Small intestine (tissue), 16 donors: ENCODE measurements at places on chromosomes 7 and 10.
A peak's percentile ranks its signal among the peaks of the same experiment; 100 is the strongest.

GRCh38 chr7:69162931-69163670 lies 435.2 kb upstream of the AUTS2 start:
- no peak for DNase-seq

- DNase-seq = no peak
These were observed 25.4 kb downstream of the PDGFA start for GRCh38 chr7:494259-494687.

- DNase-seq = no peak
These were observed 79.6 kb downstream of the HGF start for GRCh38 chr7:81690251-81690650.

DNA sequence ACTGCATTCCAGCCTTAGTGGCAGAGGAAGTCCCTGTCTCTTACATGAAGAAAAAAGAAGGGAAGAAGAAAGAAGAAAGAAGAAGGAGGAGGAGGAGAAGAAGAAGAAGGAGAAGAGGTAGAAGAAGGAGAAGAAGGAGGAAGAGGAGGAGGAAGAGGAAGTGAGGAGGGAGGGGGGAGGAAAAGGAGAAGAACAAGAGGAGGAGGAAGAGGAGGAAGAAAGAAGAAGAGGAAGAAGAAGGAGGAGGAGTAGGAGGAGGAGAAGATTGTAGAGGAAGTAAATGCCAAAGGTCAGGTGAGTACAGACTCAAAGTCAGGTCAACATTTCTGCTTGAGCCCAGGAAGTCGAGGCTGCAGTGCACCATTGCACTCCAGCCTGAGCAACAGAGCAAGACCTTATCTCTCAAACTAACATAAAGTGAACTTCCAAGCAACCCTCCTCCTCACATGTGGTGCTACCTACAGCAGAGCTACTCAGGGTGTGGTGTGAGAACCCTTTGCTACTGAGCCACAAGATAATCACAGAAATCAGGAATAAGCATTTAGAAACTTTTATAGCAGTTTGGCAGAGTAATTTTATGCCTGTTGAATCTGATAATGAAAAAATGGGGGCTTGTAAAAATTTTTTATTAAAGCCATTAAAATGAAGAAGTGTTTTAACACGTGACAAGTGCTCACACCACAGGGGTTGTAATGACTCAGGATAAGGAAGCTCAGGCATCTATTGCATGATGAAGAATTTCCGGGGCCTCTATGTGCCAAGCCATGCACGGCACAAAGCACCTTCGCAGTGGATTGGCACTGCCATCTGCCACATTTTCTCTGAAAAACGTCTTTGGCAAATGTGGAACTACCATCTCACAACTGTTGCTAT lies 224.9 kb upstream of the AUTS2 start:
- no peak for DNase-seq

GRCh38 chr7:65972976-65973375 lies 9.0 kb downstream of the GUSB start:
- DNase-seq = no peak

GRCh38 chr7:6389728-6390127 lies 58.0 kb downstream of the DAGLB start:
- no peak for DNase-seq

- no peak for DNase-seq
These were observed 14.0 kb downstream of the ASNS start for GRCh38 chr7:97858221-97858620.

GRCh38 chr7:142581341-142581740 lies 167.9 kb upstream of the PRSS1 start:
- no peak for DNase-seq

GRCh38 chr7:31102151-31102972 lies 50.3 kb downstream of the ADCYAP1R1 start:
- no peak for DNase-seq

GRCh38 chr7:726854-727103 lies 280 bp downstream of the DNAAF5 start:
- no peak for DNase-seq

- DNase-seq = peak; percentile 55
These were observed 161.1 kb downstream of the PAXIP1 start for GRCh38 chr7:154841731-154842331.

DNA sequence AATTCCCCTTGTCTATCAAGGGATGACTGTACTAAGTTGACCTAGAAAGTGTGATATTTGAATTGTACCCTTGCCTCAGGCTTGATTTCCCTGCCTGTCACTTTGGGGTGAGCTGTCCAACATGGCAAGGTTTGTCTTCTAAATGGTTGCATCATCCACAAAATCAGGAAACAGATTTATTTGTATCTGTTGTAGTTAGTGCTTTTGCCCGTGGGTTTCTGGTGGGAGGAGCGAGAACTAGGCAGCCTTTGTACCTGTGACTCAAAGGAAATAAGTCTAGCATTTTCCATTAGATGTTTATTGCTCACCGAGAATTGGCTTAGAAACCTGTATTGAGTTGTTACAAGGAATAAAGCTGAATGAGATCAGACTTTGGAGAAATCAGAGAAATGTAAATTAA lies 650.8 kb downstream of the LRMDA start:
- peak; percentile 72 for DNase-seq

- DNase-seq = no peak
These were observed 18.0 kb upstream of the TBXAS1 start for GRCh38 chr7:139811066-139811465.

GRCh38 chr7:3451701-3452100 lies 150.6 kb downstream of the SDK1 start:
- DNase-seq = no peak

DNA sequence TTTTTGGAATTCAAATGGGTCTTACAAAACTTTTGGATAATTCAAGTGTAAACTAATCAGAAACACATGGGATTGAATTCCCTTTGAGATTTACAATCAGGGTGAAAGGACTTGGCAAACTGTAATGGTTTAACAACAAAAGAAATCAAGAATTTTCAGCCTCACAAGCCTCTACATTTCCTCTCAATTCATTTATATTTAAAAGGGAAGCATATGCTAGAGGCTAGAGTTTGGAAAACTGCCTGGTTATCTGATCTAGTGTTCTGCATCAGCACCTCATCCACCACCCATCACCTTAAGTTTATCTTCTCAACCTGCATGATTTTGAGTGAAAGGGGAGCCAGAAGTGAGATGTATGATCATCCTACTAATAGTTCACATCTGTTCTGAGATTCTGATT lies 120.7 kb downstream of the TES start:
- no peak for DNase-seq

- DNase-seq = no peak
These were observed 4.8 kb downstream of the PALS2 start for GRCh38 chr7:24578052-24578451.

DNA sequence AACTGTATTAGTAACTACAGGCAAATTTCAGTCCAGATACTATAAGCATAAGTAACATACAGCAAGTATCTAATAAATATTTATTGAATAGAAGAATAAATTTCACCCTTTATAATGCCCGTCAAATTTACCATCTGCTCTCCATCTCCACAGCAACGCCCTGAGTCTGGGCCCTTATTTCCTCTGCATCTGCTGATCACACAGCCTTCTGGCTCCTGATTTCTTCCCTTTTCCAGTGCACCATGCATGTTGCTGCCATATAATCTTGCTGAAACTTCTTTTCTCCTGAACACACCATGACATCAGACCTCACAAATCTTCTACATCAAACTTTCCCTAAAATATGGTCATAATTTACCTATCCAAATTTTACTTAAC lies 15.4 kb downstream of the HYCC1 start:
- DNase-seq = no peak

- DNase-seq = no peak
These were observed 441.8 kb upstream of the MKI67 start for GRCh38 chr10:128568041-128568440.

DNA sequence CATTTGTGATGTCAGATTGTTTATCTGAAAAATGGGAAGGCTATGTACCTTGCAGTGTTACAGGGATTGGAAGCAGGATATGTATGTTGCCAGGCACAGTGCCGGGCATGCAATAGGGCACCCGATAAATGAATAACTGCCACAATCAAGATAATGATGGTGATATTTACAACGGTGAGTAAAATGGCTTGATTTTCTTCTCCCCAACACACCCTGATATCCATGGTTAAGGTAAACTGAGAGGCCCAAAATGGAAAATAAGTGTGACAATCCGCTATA lies 108.3 kb downstream of the CYP26A1 start:
- DNase-seq = no peak

- DNase-seq = no peak
These were observed 156.7 kb downstream of the PLXNA4 start for GRCh38 chr7:132419542-132419941.

GRCh38 chr10:31749301-31749700 lies 179.3 kb downstream of the ARHGAP12 start:
- DNase-seq = no peak

DNA sequence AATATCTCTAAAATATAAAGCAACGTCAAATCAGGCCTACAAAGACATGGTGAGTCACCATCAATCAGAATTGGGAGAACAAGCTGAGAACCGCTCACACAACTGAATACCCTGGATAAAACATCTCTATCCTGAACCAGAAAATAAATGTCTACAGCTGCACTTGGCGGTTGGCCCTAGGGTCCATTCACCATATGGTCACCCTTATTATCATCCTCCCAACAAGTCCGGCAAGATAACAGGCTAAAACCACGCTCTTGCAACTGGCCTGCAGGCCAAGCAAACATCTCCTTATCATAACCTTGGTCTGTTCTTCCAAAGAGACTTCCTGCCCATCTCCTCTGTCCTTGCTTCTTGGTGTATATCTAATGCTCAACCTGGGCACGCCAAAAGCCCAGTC lies 310.7 kb downstream of the CALN1 start:
- no peak for DNase-seq

- peak; percentile 31 for DNase-seq
These were observed 20.0 kb downstream of the KCNK18 start for GRCh38 chr10:117217196-117217761.

DNA sequence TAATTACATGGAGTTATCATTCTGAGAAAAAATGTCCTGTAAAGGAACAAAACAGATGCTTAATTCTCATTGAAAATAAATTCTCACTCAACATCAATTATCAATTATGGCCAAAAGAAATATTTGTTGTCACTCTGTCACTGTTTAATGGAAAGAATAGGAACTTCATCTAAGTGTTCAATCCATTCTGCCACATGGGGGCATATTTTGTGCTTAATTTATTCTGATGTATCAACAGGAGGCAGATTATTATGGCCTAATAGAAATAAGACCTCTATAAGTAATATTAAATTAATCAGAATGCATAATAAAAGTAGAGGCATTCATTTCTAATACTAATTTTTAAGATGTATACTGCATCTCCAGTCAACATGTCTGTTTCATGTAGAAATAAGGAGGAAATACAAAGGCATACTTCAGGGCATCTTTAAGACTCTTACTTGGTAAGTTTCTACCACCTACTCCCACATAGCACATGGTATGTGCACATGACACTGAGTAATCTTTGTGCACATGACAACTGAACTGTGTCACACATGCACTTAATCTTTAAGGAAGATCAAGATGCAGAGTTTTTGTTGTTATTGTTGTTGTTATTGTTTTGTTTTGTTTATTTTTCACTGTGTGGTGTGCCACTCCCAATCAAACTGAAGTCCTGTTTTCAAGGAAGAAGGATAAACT lies 420.4 kb upstream of the SEMA3A start:
- no peak for DNase-seq

- DNase-seq = no peak
These were observed 479.1 kb upstream of the FOXK1 start for GRCh38 chr7:4202954-4203353.

GRCh38 chr10:15805395-15806058 lies 54.8 kb downstream of the MINDY3 start:
- no peak for DNase-seq

GRCh38 chr10:86681047-86681446 lies 12.7 kb downstream of the LDB3 start:
- DNase-seq = no peak

- peak; percentile 60 for DNase-seq
These were observed 490 bp downstream of the CADPS2 start for GRCh38 chr7:122885583-122886356.

DNA sequence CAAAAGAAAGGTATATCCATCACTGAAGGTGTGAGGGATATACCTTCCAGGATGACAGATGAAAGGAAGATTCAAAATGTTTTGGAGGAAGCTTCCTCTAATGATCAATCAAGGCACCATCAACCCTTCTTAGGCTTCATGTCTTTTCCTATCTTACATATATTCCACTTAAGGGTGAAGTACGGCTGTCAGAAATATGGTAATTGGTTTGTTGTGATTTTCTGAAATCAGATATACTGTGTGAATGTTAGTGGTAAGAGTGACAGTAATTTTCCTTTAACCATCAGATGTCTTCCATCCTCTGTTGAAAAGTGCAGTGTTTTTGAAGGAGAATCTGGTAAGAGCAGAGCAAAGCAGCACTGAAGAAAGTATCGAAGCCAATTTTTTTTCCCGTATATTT lies 2.8 kb upstream of the MRPS33 start:
- DNase-seq = no peak

- DNase-seq = no peak
These were observed 368.9 kb downstream of the KCNMA1 start for GRCh38 chr10:77268721-77269120.

- peak; percentile 79 for DNase-seq
These were observed 4.3 kb upstream of the KCNMA1 start for GRCh38 chr10:77641788-77642397.

- no peak for DNase-seq
These were observed 658.0 kb upstream of the NRG3 start for GRCh38 chr10:81216949-81217348.

DNA sequence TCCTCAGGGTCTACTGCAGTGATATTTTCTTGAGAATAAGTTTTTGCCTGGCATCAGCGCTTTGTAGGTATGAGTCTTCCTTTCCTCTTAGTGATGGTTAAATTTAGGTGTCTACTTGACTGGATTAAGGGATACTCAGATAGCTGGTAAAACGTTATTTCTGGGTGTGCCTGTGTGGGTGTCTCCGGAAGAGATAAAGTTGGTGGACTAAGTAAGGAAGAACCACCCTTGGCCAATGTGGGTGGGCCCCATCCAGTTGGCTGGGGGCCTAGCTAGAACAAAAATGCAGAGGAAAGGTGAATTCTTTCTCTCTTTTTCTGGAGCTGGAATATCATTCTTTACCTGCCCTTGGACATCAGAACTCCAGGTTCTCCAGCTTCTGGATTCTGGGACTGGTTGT lies 138.8 kb downstream of the ADCYAP1R1 start:
- no peak for DNase-seq

GRCh38 chr7:127870231-127870907 lies 160.9 kb downstream of the LRRC4 start:
- no peak for DNase-seq

GRCh38 chr10:68406111-68406814 lies 814 bp downstream of the RUFY2 start:
- DNase-seq = peak; percentile 40

- DNase-seq = no peak
These were observed 128.5 kb upstream of the PFKP start for GRCh38 chr10:2938869-2939268.

GRCh38 chr10:103921750-103922195 lies 3.8 kb upstream of the STN1 start:
- peak; percentile 58 for DNase-seq

GRCh38 chr10:18223898-18224297 lies 83.7 kb downstream of the CACNB2 start:
- no peak for DNase-seq
